HCT116 (cell line): ENCODE measurements at places on chromosomes 12 and 14.

GRCh38 chr12:119479121-119479561 is 114.4 kb upstream of the TMEM233 start:
- DNase-seq = no peak

DNA sequence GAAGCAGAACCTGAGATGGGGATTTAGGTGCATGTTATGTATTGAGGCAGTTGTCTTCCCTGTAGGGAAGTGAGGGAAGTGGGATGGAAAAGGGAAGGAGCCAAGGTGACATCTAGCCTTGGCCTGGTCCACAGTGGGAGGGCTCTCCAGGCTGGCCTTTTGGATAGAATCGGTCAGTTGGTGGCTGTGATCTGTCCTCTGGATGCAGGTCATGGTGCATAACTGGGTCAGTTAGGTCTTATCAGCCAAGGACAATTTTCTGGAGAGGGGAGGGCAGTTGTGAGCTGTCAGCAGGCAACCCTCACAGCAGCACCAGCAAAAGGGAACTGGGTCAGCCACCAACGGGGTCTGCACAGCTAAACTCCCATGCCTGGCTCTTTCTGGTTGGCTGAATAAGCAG is 9.6 kb downstream of the SERPINA12 start:
- no peak for DNase-seq

GRCh38 chr12:101074940-101075680 is 134.9 kb downstream of the SLC5A8 start:
- DNase-seq = no peak

GRCh38 chr14:32734261-32734660 is 204.4 kb upstream of the NPAS3 start:
- no peak for DNase-seq

- DNase-seq = no peak
Measured at GRCh38 chr12:94768398-94769046, 118.2 kb upstream of the TMCC3 start.

GRCh38 chr12:130224613-130225012 is 62.3 kb downstream of the FZD10 start:
- DNase-seq = no peak

DNA sequence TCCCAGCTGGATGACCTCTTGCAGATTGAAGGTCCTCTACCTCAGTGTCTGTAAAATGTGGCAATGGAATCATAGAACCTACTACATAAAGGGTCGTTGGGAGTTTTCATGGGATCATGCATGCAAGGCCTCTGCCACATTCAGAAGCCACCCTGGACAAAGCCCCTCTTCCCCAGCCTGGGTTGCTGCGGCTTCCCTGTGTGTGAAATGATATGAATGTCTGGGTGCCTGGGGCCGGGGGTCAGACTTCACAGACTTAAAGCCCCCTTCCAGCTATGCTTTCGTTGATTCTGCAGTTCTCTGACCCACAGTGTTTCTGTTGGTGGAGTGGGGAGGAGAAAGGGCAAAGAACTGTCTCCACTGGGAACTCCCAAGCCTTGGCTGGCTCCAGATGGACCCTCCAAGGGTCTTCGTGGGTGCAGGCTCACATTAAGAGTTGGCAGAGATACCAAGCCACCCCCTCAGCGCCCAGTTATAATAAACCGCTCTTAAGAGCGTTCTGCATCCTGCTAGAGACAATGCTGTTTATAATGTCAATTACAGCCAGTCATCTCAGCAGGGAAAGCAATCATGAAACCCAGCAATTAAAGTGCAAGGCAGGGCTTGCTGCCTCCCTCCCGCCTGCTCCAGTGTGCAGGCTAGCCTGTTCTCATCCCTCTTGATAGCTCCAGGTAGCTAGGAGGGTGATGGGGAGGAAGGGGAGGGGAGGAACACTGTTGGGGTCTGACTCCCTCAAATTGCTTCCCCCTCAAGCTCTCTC is 210.9 kb upstream of the FKBP4 start:
- DNase-seq = no peak

GRCh38 chr12:113478351-113479011 is 6.8 kb upstream of the LHX5 start:
- no peak for DNase-seq

GRCh38 chr14:63229330-63230059 is 25.3 kb downstream of the RHOJ start:
- DNase-seq = no peak

- DNase-seq = no peak
Measured at GRCh38 chr12:59119676-59120075, 199.4 kb upstream of the LRIG3 start.

DNA sequence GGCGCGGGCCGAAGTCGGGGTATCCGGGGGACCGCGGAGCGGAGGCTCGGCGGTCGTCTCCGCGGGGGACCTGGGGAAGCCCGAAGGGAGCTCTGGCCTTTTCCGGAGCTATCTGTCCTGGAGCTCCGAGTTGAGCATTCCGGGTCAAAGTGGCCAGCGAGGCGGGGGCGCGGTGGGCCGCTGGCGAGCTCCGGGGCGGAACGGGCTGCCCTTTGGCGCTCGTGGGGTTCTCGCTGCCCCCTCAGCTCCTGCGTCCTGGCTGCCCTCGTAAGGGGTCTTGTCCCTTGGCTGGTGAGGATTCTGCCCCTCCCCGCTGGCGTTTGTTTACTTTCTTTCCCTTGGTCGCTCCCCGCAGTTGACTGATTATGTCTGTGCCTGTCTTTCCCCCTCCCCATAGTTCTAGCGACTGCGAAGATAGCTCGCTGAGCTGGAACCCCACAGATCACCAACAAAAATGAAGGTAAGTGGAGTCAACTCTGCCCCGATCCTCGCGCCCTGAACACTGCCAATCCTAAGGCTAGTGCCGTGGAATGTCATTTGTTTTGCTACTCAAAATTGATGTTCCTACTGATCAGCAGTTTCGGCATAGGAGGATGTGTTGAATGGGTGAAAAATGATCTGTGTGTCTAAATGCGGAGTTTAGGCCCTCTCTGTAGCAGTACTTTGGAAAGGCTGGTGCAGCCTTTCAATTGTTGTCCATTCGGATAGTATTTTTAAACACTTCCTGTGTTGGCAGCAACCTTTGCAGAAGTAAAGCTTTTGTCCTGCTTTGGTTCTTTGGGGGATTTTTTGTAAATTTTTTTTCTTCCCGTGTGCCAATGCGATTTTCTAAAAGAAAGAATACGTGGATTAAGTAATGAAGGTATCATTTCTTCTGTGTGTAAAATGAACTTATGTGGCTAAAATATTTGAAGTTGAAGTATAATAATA is 1.3 kb downstream of the ARID4A start:
- DNase-seq = no peak

DNA sequence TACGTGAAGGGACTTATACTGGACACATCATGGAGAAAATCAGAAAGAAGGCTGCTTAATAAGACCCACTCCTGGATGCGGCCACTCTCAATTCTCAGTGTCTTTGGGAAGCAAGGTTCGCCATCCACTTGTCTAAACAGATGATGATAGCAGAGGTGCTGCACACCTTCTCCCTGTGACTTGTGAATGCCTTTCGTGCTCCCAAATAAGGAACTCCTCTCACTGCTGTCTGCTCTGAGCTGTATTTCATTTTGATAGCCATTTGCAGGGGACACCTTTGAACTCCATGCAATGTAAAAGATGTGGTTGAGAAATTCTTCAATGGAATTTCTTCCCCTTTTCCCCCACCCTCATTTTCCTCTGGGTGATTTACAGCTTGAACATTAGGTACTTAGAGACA is 11.6 kb downstream of the RMST start:
- DNase-seq = no peak

- no peak for DNase-seq
Measured at GRCh38 chr12:45112306-45112705, 61.4 kb upstream of the DBX2 start.

- peak; percentile 67 for DNase-seq
Measured at GRCh38 chr12:12837025-12837812, 24.1 kb downstream of the DDX47 start.

- peak; percentile 48 for DNase-seq
Measured at GRCh38 chr14:66624336-66624937, 116.5 kb downstream of the GPHN start.

DNA sequence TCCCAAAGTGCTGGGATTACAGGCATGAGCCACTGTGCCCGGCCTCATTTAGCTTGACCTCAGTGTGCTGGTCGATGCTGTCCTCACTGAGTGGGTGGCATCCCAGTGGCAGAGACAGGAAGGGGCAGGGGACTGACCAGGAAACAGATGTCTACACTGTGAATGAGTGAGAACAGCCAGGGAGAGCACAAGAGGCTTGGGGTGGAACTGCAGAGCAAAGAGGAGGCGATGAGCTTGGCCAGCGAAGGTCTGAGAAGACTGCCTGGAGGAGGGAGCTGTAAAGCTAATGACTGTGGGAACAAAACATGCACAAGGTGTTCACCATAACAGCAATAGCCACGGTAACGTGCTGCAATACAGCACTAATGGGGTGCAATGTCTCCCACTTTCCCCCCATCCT is 57.2 kb upstream of the BEGAIN start:
- no peak for DNase-seq

DNA sequence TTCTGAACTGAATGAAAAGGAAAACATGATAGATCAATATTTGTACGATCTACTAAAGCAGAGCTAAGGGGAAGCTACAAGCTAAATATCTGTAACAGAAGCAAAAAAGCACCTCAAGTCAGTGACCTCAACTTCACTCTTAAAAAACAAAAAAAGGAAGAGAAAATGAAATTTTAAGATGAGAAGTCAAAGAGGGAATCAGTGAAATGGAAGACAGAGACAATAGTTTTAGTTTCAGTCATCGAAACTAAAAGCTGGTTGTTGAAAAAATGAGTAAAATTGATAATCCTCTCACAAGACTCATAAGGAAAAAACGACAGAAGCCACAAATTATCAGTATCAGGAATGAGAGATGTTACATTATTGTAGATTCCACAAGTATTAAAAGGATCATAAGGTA is 11.9 kb upstream of the SLC2A13 start:
- DNase-seq = no peak

DNA sequence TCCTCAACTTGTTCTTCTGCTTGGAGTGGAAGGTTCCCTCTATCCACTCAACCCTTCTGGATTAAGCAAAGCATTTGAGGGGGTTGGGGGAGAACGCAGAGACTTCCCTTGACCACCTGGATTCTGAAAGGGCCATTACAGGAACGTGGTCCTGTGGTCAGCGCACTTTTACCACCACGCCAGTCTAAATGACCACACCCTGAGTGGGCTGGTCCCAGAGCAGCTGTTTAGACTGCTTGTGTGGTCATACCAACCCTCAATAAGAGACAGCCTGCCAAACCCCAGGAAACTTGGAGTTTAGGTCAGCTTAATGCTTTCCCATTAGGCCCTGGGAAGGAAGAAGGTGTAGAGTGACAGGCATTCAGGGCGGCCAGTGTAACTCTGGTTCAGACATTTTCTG is 165.5 kb upstream of the ATP2B1 start:
- no peak for DNase-seq

GRCh38 chr12:105014603-105015002 is 28.5 kb downstream of the NOPCHAP1 start:
- no peak for DNase-seq

DNA sequence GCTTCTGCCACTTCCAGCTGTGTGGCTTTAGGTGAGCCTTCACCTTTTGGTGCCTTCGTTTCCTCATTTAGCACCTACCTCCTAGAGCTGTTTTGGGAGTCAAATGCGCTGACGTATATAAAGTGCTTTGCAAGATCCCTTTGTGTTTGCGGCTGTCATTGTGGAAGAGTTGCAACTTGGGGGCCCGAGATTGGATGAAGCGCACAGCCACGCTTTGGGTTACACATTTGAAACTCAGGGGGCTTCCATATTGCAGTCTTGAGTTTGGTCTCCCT is 636 bp upstream of the ARL6IP4 start:
- no peak for DNase-seq

GRCh38 chr12:63085120-63085519 is 65.9 kb downstream of the AVPR1A start:
- DNase-seq = no peak

- peak; percentile 69 for DNase-seq
Measured at GRCh38 chr14:75307700-75308379, 29.2 kb downstream of the FOS start.

DNA sequence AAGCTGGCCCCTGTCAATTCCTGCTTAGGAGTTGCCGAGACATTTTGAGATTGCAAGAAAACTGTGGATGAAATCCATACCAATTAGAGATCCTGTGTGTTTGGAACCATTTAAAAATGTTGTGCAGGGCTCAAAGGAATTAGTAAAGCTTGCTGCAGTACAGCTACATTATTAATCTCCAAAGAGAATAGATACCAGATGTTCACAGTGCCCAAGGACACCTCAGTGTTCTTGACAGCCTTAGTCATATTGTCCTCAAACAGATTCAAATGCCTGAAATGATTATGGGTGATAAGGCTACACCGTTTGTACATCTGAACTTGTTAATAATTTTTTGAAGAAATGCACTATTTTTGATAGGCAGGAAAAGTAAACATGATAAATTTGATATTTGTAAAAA is 164.6 kb downstream of the MSRB3 start:
- no peak for DNase-seq

GRCh38 chr12:51132693-51133092 is 40.2 kb downstream of the TFCP2 start:
- DNase-seq = no peak

GRCh38 chr12:77741974-77742517 is 88.6 kb upstream of the NAV3 start:
- DNase-seq = no peak

GRCh38 chr12:96152164-96152563 is 42.0 kb upstream of the ELK3 start:
- no peak for DNase-seq

DNA sequence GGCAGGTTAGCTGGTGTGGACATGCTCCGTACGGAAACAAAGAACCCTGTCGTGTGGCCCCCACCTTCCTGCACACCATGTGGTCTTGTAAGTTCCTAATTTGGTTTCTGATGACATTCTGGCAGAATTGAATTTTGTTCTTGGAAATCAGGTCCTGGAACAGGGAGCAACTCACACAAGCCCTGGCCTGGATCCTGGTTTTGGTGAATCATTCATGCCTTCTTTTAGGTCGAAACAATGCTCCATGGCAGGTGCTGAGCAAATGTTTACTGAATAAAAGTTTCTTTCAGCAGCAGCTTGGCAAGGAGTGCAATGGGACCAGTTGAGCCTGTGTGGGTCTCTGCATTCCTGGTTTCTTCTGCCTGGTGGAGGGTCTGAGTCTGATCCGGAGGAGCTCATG is 978.4 kb downstream of the BCL11B start:
- DNase-seq = no peak
